ENCODE measurements at places on chromosomes 13 and 19.

GRCh38 chr19:31002518-31003244, 346.6 kb downstream of the TSHZ3 start:
- DNase-seq, result no peak

DNA sequence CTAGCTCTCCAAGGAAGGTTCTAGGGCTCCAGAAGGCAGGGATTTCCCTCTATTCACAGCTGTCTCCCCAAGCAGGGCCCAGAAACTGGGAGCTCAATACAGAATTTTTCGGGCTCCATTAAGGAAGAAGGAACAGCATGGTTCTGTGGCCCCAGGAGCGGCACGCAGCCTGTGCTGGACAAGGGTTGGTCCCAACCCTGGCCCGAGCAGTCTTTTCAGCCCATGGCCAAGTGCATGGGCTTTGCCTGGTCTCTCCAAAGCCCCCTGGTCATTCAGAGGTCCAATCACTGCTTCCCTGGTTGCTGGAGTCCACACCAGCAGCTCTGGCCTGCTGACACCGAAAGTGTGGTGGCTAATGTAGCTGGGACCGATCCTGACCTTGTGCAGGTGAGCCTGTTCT, 6.6 kb upstream of the PRKD2 start:
- no peak for DNase-seq

- DNase-seq, result no peak
Measured at GRCh38 chr13:31250435-31250834, 50.7 kb downstream of the B3GLCT start.

DNA sequence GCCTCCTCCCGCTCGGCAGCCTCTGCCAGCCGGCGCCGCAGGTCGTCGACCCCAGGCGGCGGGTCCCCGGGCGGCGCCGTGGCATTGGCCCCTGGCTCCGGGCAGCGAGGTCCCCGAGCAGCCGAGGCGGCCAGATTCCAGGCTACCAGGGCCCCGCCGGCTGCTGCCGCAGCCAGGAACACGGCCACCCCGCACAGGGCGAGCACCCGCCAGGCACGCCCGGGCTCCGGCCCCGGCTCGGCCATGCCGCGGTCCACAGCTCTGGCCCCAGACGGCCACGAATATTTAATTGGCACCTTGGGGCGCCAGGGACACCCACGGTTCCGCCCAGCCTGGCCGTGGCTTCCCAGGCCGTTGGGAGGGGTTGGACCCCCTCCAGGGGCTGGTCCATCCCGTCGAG, at the start of gene CCDC194:
Gene CCDC194, minus strand, starts transcription at position 283 of the 400 bp plus-strand sequence. Its CDS starts 38 bp downstream, at position 245.
- DNase-seq, result no peak

GRCh38 chr13:21322327-21322965, 136.7 kb downstream of the ZDHHC20 start:
- DNase-seq, result no peak

DNA sequence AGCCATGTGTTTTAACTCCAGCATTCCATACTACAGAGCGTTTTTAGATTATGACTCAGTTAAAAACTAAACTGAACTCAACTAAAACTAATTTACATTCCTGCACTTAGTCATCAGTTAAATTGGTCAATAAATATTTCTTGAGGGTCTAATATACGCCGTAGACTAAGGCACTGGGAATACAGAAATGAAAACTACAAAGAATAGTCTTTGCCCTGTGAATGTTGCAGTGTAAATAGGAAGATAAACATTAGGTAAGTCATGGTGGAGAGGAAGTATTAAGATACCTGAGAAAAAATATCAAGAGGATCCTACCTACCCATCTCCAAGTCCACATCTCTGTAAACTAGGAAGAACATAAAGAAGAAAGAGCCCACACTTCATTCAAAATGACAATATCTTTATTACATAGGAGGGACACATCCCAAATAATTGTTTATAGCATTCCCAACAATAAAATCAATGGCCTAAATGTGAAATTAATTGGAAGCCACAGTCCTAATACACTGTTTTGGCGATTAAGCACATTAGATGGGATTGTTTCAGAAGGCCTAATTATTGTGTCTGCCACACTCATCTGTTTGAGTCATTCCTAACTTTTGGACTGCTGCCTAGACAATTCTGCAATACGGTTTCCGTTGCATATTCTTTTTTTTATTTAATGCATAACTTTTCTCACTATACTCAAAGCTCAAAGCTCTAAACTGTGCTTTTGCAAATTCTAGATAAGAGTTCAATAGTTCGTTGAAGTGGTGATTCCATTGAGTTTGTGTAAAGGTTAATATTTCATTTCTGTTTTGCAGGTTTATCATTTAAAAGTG, 52.9 kb downstream of the MBNL2 start:
- no peak for DNase-seq

- no peak for DNase-seq
Measured at GRCh38 chr19:54294539-54294938, 13.6 kb upstream of the LILRB2 start.

DNA sequence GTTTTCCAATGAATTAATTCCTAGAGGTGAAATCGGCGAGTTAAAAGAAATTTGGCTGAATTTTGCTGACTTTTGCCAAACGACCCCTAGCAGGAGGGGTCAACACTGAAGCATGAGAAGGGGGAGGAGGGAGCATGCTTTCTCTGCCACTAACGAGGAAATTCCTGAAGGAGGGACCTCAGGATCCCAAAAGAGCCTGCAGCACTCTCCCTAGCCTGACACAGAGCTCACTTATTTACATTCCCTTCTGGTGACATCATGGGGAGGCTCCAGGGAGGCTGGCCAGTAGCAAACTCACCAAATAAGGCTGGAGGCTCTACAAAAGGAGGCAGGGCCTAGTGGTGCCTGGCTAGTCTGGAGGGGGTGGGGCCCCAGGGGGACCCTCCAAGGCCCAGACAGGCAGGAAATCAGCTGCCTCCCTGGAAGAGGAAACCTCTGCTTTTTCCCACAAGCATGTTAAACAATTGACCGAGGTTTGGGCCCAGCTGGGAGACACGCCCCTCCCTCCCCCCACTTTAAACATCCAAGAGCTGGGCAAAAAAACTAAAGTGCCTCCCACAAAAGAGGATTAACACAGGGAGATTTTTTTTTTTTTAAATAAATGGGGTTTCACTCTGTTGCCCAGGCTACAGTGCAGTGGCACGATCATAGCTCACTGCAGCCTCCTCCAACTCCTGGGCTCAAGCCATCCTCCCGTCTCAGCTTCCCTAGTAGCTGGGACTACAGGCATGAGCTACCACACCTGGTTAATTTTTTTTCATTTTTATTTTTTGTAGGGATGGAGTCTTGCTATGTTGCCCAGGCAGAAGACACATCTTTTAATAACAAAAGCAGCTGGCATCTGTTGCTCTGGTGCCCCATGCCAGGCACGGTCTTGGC, 2.1 kb downstream of the DAPK3 start:
- no peak for DNase-seq

GRCh38 chr19:49850487-49851342, at the start of gene PTOV1:
PTOV1 (plus strand) TSS chr19:49851159.
- DNase-seq, result peak; percentile 91

- no peak for DNase-seq
Measured at GRCh38 chr13:107351305-107351704, 783.4 kb upstream of the ARGLU1 start.

GRCh38 chr13:66618702-66619101, 611.4 kb downstream of the PCDH9 start:
- DNase-seq, result no peak

- no peak for DNase-seq
Measured at GRCh38 chr13:99182439-99182838, 18.2 kb upstream of the UBAC2 start.

DNA sequence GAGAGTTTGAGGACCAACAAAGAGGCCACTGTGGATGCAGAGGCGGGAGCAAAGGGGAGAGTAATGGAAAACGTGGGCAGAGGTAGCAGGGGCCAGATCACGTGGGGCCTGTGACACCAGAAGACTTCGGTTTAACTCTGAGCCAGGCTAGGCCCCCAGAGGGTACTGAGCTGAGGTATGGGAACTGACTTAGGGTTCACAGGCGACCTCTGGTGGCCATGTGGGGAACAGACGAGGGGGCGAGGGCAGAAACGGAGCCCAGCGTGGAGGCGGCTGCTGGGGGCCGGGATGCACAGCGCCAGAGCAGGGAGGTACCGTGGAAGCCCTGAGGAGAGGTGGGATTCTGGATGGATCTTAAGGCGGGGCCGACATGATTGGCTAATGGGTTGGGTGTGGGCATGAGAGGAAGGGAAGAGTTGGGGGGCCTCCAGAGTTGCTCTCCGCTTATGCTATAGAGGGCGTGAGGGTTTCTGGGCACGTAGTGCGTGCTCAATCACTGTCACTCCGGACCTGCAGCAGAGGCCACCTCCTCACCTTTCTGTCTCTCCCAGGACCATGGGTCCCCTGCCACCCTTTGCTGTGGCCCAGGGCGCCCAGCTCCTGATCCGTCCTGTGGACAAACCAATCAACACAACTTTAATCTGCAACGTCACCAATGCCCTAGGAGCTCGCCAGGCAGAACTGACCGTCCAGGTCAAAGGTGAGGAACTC, 13.7 kb downstream of the PVR start:
- peak; percentile 79 for DNase-seq

GRCh38 chr13:41847216-41847615, 113.7 kb downstream of the VWA8 start:
- DNase-seq, result no peak

DNA sequence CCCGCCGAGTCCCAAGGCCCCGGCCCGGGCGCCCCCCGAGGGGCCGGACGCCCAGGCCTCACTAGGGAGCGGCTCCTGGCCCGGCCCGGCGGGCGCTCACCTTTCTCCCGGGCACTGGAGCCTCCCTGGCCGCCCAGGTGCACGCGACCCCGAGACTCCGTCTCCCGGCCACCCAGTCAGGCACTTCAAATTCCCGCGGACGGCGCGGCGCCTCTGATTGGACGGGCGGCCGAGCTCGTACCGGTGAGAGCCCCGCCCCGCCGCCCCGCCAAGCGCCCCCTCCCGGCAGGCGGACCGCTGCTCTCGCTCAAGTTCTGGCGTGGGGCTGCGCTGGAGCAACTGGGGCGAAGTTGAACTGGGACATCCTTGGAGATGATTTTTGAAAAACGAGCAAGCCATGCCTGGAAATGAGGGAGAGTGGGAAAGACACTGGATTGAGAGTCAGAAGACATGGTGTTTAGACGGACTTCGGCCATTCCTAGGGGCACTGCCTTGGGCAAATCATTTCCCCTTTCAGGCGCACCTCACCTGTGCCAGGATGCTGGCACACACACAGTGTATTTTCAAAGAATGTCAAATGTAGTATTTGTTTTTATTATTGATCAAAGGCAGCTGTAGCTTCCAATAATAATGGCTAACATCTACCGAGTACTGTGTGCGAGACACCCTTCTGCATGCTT, 485.3 kb downstream of the UQCRFS1 start:
- peak; percentile 37 for DNase-seq

DNA sequence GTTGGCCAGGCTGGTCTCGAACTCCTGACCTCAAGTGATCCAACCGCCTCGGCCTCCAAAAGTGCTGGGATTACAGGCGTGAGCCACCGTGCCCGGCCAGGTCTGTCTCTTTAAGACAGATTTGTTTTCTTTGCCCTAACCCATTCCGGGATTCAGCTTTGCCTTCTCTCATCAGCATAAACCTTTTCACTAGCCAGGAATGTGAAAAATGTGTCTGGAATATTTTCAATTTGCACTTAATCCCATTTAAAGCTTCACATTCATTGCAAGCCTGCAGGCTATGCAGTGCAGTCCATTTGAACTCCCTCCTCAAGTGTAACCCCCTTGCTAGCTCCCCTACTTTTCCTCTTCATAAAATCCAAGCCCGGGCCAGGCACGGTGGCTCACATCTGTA, 880 bp upstream of the TMEM160 start:
- no peak for DNase-seq

DNA sequence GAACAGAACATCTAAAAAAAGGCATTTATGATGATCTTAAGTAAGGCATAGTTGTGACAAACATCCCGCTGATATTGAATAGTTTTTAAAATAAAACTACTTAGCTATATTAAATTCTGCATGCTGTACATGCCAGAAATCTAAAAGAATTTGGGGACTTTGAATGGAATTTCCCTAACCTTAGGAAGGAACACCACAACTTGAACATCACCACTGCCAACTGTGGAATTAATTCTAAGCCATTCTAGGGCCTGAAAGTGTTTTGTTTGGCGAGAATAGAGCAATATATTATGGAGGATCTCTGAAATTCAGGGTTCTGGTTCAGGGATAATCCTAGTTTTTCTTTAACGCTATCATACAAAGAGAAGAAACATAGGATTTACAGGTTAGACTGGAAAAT, 17.8 kb upstream of the LATS2 start:
- no peak for DNase-seq

DNA sequence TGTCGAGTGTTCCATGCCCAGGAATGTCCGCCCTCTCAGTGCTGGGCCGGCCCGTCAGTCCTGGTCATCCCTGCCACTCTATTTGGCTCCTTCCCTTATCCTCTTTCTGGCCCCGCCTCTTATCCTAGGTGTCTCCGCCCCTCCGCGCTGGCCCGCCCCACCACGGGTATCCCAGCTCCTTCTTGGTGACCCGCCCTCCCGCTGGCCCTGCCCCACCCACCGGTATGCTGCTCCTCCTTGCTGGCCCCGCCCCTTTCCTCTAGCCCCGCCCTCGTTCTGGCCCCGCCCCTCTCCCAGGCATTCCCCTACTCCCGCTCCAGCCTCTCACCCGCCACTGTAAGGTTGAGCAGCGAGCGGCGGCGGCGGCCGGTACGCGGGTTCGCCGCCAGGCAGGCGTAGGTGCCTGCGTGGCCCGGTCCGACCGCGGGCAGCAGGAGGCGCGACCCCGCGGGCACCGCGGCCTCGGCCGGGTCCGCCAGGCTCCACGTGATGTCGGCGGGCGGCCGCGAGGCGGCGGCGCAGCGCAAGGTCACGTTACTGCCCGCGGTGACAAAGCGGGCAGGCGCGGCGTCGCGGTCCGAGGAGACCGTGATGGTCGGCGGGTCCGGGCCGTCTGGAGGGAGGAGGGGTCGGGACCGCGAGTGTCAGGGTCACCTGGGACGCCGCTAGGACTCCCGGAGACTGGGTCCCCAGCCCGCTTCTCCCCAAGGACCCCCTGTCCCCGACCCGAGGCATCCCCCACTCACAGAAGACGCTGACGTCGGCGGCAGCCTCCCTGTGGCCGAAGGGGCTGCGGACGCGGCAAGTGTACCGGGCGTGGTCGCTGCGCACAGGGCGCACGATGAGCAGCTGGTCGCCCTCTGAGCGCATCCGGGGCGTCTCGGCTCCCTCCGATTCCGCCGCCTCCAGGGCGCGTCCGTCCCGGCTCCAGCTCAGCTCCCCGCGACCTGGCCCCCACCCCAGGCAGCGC, 2.0 kb downstream of the VSIG10L start:
- DNase-seq, result peak; percentile 97

GRCh38 chr19:46718157-46718933, 1.4 kb upstream of the PRKD2 start:
- DNase-seq, result peak; percentile 83

- no peak for DNase-seq
Measured at GRCh38 chr19:33293255-33294057, 8.9 kb downstream of the CEBPA start.

- DNase-seq, result peak; percentile 65
Measured at GRCh38 chr13:40981361-40981760, 37.8 kb downstream of the ELF1 start.
